D341Med (cell line): ENCODE measurements at places on chromosomes 7 and 10.

DNA sequence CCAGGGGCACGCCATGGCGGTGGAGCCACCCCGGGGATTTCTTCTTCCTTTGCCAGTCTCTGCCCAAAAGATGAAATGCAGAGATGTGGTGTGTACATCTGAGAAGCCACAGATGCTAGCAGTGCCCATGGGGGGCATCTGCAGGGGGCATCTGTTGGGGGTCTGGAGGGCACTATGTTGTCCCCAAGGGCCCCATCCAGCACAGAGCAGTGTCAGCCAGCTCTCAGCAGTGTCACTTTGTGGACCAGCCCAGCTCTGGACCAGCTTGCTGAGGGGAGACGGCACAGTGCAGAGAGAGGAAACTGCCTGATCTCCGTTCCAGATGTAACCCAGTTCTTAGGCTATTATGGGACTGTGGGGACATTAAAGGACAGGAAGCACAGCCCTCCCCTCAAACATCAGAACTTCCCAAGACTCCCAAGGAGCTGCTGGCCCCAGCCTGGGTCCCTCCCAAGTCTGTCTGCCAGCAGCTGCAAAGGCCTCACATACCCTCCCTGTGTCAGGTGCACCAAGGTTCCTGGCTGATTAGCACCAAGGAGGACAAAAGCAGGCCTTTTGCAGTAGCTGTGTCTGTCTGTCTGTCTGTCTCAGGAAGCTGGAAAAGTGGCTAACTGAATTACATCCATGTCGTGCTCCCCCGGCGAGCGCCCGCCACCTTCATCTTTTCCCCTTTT, 536.5 kb downstream of the PTPRN2 start:
- DNase-seq: no peak

DNA sequence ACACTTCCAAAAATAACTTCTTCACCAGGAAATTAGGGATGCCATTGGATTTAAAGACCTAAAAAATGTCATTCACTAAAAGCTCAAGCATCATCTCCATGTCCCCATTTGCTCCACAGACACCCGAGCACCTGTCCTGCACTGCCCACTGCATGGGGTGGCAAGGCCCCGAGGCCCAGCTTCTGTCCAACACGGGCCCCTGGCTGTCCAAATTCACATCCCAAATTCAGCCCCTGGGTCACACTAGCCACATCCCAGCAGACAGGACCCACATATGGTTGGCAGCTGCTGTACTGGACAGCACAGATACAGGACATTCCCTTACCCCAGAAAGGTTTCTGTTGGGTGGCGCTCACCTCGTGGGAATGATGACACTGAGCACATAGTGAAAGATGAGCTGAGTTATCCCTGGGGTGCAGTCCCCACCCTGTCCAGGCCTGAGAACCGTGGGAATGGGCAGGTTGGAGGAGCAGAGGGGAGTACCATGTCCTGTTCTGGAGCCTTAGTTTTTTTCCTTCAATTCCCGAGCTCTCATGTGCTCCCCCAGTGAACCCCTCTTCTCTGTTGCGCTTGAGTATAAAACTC, 55.3 kb downstream of the CSGALNACT2 start:
- no peak for DNase-seq

GRCh38 chr10:788796-789748, 99.6 kb upstream of the DIP2C start:
- DNase-seq: peak; percentile 58

DNA sequence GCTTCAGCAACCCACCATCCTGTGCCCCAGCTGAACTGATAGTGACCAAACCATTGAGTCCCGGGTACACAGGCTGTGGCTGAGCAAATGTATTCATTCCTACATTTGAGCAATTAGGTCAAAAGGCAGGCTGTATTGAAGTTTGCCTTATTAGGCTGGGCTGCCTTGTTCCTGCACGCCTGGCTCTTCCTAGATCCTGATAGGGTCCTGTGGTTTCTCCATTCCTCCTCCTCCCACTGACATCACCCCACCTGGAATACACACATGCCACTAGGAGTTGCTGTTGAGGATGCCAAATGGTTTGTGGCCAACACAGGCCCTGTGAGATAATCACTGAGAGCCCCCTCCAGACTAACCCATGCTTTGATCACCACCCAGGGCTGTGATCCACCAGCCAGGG, 66.4 kb upstream of the FGFR2 start:
- DNase-seq: no peak

DNA sequence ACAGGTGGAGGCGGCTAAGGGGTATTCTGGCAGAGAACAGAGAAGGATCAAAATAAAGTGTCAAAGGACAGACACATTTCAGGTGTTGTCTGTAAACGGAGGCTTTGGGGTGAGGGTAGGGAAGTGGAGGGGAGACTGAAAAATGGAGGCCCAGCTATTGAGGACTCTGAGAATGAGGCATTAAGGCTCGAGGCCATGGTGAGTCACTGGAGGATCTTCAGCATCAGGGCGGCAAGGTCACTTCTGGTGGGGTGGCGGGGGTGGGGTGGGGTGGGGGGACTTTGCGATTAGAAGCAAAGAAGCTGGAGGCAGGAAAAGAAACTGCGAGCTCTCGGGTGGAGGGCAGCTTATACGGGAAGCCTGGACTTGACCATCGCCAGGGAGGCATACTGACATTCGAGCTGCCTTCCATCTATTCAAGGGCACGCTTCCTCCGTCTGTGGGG, 58.4 kb upstream of the PCGF5 start:
- DNase-seq: no peak

- DNase-seq: no peak
Measured at GRCh38 chr10:31630861-31631567, 297.6 kb downstream of the ARHGAP12 start.

- no peak for DNase-seq
Measured at GRCh38 chr10:88246675-88247074, 336.4 kb downstream of the RNLS start.

GRCh38 chr10:6347391-6347951, 144.7 kb downstream of the PFKFB3 start:
- DNase-seq: no peak

DNA sequence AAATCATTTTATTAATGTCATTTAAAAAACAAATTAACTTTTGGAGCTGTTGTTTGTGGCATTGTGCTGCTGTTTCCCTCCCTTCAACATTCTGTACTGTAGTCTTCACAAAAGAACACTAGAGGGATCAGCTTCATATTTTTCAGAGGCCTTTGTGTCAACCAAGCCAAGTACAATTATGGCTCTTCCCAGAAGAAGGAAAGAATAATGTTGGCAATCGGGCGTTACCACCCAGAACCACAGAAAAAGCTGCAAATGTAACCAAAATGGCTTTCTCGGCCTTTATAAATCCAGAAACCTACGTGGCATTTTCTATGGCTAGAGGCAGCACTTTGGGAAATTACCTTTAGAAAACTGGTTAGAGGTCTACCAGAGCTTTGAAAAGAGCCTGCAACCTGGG, 98.8 kb upstream of the COL1A2 start:
- DNase-seq: no peak

DNA sequence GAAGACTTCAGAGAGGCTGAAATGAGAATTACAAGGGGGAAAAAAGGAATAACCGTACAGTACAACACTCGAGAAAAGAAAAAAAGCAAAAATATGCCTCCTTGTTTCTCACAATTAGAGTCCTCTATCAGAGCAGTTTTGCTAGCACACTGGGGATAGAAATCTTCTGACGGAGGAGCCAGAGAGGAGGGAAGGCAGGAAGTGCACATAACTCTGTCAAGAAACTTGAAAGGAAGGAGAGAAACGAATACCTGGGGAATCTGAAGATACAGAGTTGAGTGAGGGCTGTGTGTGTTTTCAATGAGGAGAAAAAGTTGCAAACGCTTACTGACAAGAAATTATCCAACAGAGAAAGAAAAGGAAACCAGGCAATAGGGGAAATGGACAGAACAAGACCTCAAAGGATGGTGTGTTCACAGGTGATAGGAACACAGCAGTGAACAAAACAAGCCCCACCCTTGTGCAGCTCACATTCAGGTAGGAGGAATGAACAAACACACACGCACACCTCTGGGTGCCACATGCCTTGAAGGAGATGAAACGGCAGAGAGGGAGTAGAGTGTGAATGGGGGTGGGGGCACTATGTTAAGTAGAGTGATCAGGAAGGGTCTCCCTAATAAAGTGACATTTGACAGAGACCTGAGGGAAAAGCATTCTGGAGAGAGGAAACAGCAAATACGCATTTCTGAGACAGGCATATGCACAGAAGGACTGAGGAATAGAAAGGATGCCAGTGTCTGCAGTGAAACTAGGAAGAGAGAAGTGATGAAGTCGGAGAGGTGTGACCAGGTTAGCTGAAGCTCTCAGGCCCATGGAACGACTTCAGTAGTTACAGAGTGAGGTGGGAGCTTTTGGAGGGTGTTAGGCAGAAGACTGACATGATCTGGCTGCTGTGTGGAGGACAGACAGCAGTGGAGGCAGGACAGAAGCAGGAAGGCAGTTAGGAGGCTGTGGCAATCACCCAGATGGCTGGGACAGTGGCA, 46.7 kb upstream of the SPOCK2 start:
- DNase-seq: no peak
